Effector memory CD4-positive, alpha-beta T cell (primary cell): ENCODE measurements at places on chromosomes 4 and X.

DNA sequence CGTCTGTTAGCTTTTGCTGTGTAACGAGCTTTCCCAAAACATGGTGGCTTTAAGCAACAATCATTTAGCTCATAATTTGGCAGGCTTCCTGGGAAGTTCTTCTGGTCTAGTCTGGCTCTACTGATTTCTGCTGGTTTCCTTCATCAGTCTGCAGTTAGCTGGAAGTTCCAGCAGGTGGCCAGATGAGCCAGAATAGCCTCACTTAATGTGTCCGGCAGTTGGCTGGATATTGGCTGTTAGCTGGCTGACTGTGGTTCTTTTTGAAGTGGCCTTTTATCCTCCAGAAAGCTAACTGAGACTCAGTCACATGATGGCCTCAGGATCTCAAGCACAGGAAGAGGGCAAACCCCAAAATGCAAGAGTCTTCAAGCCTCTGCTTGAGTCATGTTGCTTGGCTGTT lies 34.9 kb downstream of the FTHL17 start:
- no peaks in the 10 kb centered on the region for H3K36me3 ChIP-seq
- no peaks in the 10 kb centered on the region for H3K27me3 ChIP-seq
- H3K4me3 ChIP-seq, result no peak overlapping the region
- H3K27ac ChIP-seq, result no peak overlapping the region
- DNase-seq, result no peak
- H3K4me1 ChIP-seq, result no peaks in the 10 kb centered on the region

DNA sequence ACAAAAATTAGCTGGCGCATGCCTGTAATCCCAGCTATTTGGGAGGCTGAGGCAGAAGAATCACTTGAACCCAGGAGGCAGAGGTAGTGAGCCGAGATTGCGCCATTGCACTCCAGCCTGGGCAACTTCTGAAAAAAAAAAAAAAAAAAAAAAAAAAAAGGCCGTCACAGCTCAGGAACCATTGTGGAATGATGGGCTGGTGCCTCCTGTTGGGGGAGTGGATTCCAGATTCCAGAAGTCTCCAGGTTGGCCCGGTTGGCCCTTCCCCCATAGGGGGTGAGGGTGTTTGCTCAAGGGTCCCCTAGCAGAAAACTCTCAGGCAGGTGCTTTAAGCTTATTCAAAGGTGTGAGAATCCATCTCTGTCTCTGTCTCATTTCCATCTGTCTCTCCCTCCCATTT lies 11.5 kb downstream of the SH3TC1 start:
- no peak for DNase-seq
- no peaks in the 10 kb centered on the region for H3K4me1 ChIP-seq
- H3K4me3 ChIP-seq, result no peak overlapping the region
- peaks cover 34% of the 10 kb centered on the region for H3K36me3 ChIP-seq

GRCh38 chr4:108172231-108172752 lies 3.6 kb upstream of the LEF1 start:
- no peak for DNase-seq
- H3K4me3 ChIP-seq, result peak overlapping the region; percentile 69
- H3K4me1 ChIP-seq, result peaks cover 32% of the 10 kb centered on the region

DNA sequence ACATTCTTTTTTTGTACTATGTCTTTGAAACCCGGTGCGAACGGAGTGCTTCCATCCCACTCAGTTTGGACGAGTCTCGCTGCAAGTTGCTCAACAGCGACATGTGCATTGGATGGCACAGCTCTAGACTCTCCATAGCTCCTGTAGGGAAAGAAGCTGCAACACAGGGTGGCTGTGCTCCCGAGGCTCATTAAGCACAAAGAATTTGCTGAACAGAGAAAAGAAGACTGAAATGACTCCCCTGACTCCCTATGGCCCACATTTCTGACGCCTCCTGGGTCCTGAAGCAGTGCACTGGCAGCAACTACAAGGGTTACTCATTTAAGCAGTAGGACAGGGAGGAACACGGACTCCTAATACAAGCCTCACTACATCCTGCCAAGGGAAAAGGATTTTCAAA lies 127.4 kb downstream of the SH3RF1 start:
- H3K4me3 ChIP-seq, result no peak overlapping the region
- H3K4me1 ChIP-seq, result no peaks in the 10 kb centered on the region
- H3K27me3 ChIP-seq, result no peaks in the 10 kb centered on the region
- no peak for DNase-seq
- no peak overlapping the region for H3K27ac ChIP-seq

- H3K27me3 ChIP-seq, result no peaks in the 10 kb centered on the region
- DNase-seq, result no peak
- no peak overlapping the region for H3K27ac ChIP-seq
- H3K36me3 ChIP-seq, result no peaks in the 10 kb centered on the region
- no peak overlapping the region for H3K4me3 ChIP-seq
Observed at GRCh38 chr4:85777908-85778631, 303.1 kb downstream of the ARHGAP24 start.

- H3K4me1 ChIP-seq, result no peaks in the 10 kb centered on the region
- no peaks in the 10 kb centered on the region for H3K36me3 ChIP-seq
- no peak overlapping the region for H3K27ac ChIP-seq
- no peak for DNase-seq
- no peak overlapping the region for H3K4me3 ChIP-seq
Observed at GRCh38 chr4:117096462-117096861, 11.1 kb upstream of the TRAM1L1 start.

GRCh38 chrX:53374923-53375322 lies 47.5 kb downstream of the SMC1A start:
- no peaks in the 10 kb centered on the region for H3K4me1 ChIP-seq
- no peaks in the 10 kb centered on the region for H3K27me3 ChIP-seq
- peaks cover 16% of the 10 kb centered on the region for H3K36me3 ChIP-seq
- no peak for DNase-seq

DNA sequence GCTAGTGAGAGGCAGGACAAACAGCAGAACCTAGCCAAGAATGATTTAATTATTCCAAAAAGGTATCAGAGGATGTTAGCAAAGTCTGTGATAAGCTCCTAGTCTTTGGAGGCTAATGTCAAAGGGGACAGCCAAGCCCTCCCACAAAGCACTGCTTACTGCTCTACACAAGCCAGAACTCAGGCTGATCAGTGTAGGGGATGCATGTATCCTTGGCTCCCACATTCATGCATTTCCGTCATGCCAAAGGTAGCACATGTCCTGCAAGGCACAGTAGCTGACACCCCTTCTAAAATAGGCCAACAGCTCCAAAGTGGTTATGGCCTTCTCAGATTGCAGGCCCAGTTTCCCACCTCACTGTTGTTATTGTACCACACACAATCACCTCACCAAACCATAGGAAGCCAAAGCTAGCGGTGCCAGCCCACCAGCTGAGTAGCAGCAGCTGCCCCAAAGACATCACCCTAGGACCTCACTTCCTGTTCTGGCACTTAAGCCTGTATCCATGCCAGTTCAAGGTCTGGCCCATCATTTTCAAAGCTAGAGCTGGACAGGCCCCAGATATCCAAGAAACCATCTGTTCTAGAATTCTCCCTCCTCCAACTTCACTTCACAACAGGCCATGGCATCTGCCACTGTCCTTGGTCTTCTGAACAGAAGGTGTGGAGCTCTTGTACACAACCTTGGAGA lies 40.9 kb downstream of the TSPAN5 start:
- no peak overlapping the region for H3K4me3 ChIP-seq
- no peak for DNase-seq
- H3K36me3 ChIP-seq, result no peaks in the 10 kb centered on the region
- no peak overlapping the region for H3K27ac ChIP-seq

- no peak overlapping the region for H3K4me3 ChIP-seq
- no peaks in the 10 kb centered on the region for H3K36me3 ChIP-seq
- no peaks in the 10 kb centered on the region for H3K4me1 ChIP-seq
- H3K27ac ChIP-seq, result no peak overlapping the region
- H3K27me3 ChIP-seq, result no peaks in the 10 kb centered on the region
- DNase-seq, result no peak
Observed at GRCh38 chr4:105113800-105114199, 32.9 kb upstream of the TET2 start.

GRCh38 chr4:53702334-53703266 lies 111.3 kb upstream of the LNX1 start:
- H3K36me3 ChIP-seq, result no peaks in the 10 kb centered on the region
- H3K4me3 ChIP-seq, result no peak overlapping the region
- H3K27ac ChIP-seq, result no peak overlapping the region
- no peaks in the 10 kb centered on the region for H3K27me3 ChIP-seq
- no peak for DNase-seq

GRCh38 chr4:178347111-178347510 lies 904.9 kb upstream of the AGA start:
- no peak overlapping the region for H3K4me3 ChIP-seq
- H3K4me1 ChIP-seq, result no peaks in the 10 kb centered on the region
- DNase-seq, result no peak

- peak; percentile 21 for DNase-seq
- H3K27me3 ChIP-seq, result no peaks in the 10 kb centered on the region
- no peak overlapping the region for H3K4me3 ChIP-seq
- H3K36me3 ChIP-seq, result no peaks in the 10 kb centered on the region
Observed at GRCh38 chrX:46611658-46612362, 38.2 kb downstream of the CHST7 start.
